ENCODE measurements at places on chromosomes 12 and 14.
A peak's percentile ranks its signal among the peaks of the same experiment; 100 is the strongest.

- no peak for DNase-seq
These were observed 479 bp upstream of the NOS1 start for GRCh38 chr12:117361905-117362304.

- no peak for DNase-seq
These were observed 10.5 kb upstream of the NID2 start for GRCh38 chr14:52079239-52079959.

GRCh38 chr12:94481734-94482133, 22.1 kb upstream of the CEP83 start:
- no peak for DNase-seq

DNA sequence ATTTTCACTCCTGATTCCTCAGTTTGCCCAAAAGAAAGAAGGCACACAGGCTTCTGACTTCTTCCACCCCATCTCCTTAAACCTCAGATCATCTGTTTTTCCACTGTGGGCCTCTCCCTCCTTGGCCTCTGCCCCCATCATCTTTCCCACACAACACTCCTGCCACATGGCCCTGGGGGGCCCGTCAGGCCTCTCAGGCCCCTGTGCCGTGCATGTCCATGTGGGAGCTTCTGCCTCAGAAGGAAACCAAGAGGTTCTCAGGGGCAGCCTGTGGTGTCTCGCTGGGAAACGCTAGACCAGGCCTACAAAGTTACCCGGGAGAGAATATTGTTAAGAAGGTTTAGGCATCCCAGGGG, 8.0 kb downstream of the KLHL33 start:
- DNase-seq, result no peak

- DNase-seq, result no peak
These were observed 17.6 kb downstream of the NID2 start for GRCh38 chr14:52051251-52051650.

- no peak for DNase-seq
These were observed 112.9 kb upstream of the ATXN7L3B start for GRCh38 chr12:74424778-74425177.

GRCh38 chr14:69370061-69370460, 28.0 kb downstream of the ERH start:
- DNase-seq, result no peak

DNA sequence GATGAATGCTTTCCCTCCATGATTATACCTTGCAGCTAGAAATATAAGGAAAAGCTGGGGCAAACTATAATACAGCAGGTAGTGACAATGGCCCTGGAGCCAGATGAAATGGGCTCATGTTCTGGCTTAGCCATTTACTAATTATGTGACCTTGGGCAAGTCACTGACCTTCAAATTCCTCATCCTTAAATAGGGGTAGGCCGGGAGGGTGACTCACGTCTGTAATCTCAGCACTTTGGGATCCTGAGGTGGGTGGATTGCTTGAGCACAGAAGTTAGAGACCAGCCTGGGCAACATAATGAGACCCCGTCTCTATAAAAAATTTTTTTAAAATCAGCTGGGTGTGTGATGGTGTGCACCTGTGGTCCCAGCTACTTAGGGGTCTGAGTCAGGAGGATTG, 155.4 kb downstream of the C12orf75 start:
- no peak for DNase-seq

- no peak for DNase-seq
These were observed 56.2 kb upstream of the NTF3 start for GRCh38 chr12:5375547-5376295.

GRCh38 chr12:115998119-115998633, 279.3 kb downstream of the MED13L start:
- peak; percentile 28 for DNase-seq

GRCh38 chr12:46389031-46389616, 16.6 kb upstream of the SLC38A2 start:
- no peak for DNase-seq

- no peak for DNase-seq
These were observed 81.1 kb downstream of the ZFP36L1 start for GRCh38 chr14:68711561-68712309.

- no peak for DNase-seq
These were observed 253.2 kb downstream of the NOVA1 start for GRCh38 chr14:26344596-26344995.

DNA sequence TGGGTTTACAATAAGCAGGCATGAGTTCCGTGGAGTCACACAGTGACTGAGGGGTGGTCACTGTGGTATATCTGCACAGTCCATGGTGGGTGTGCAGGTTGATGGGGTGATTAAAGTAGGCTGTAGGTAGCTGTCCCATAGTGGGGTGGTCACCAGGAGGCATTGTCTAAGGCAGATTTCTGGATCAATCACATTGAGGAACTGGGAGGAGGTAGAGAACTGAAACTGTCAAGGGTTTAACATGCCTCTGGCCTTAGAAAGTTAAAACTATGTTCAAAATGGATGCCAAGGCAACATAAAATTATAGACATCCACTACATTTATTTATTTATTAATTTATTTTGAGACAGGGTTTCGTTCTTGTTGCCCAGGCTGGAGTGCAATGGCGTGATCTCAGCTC, 8.3 kb downstream of the ADCK1 start:
- no peak for DNase-seq

- DNase-seq, result no peak
These were observed 3.4 kb downstream of the MMP17 start for GRCh38 chr12:131831635-131832041.

GRCh38 chr12:96240656-96241055, 46.5 kb downstream of the ELK3 start:
- no peak for DNase-seq

DNA sequence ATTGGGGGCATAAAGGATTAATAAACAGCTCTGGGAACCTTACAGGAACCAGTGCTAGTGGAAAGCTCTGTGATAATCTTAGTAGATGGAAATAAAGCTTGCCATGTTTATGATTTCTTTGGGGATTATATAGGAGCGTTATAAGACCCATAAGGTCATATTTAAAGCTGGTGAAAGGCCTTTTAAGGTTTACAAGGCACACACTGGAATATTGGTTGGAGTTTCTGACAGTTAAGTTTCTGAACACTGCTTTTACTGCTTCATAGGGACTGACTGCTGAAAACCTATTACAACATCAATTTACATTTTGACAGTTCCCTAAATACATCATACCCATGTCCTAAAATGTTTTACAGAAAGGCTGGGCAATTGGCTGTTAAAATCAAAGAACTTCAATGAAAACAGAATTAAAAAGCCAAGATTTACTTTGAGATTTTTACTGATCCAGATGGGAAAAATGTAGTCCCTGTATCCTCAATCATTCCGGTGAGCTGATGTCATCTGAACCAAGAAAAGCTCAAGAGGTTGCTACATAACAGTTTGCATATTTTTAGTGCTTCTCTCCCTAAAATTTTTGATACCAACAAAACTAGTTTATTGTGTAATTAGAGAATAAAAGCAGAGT, 153.7 kb upstream of the IGF1 start:
- no peak for DNase-seq

- no peak for DNase-seq
These were observed 824 bp upstream of the TARBP2 start for GRCh38 chr12:53500142-53500775.

DNA sequence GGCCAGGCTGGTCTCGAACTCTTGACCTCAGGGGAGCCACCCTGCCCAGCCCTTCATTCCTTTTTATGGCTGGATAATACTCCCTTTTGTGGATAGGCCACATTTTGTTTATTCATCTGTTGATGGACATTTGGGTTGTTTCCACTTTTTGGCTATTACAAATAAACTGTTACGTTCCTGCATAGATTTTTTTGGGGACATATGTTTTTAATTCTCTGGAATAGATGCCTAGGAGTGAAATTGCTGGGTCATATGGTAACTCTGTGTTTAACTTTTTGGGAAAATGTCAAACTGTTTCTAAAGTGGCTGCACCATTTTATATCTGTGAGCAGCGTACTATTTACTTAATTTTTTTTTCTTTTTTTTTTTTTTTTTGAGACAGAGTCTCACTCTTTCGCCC, 9.8 kb downstream of the KMT5A start:
- DNase-seq, result no peak

GRCh38 chr14:30223966-30224365, 296.3 kb upstream of the PRKD1 start:
- no peak for DNase-seq

DNA sequence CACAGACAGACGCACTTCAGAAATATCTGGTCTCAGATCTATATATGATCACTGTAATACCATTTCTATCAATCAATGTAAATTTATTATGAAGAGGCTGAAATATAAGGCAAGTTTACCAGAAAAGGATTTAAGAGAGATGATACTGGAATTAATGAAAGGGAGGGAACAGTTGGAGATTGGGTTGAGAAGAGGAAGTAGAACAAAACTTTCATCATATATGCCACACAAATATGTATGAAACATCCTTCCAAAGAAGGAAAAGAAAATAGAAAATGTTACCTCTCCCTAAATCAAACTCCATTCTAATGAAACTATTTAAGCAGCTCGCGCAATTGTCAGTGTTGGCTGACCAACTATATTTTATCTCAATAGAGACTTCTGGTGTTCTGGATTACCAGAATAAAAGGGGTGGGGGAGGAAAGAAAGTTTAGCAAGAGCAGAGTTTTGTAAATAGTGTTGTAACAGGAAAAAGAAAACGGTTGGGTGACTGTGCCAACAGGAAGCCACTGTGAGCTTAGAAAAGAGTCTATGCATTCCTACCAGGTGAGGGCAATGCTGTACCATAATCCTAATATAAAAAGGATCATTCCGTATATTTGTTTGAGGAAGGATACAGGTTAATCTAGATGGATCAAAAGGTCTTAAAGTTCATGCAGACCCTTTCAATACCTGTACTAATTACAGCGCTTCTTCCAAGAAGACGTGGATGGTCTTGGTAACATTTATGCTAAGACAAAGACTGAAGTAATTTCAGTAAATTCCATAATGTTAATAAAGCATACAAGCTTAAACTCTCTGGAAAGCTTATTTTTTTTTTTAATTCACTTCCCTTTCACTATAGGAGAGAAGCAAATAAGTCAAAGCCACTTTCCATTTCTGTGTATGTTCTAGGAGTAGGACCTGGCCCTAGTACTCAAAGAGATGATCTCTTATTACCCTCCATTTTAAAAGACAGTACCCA, 14.5 kb upstream of the LLPH start:
- peak; percentile 20 for DNase-seq

DNA sequence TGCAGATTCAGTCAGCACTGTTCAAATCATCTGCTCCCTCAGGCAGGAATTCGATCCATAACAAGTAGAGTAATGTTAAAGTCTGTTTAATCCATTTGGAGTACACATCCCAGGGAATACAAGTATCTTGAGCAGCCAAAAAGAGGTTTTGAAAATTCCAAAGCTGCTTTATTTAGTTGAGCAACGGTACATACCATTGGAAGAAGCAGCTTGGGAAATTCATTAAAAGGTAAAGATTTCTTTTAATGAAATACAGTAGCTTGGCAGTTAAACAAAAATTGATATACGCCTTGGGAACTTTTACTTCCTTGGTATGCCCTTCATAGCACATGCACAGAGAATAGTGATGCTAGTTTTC, 153.8 kb downstream of the LRIG3 start:
- no peak for DNase-seq

- no peak for DNase-seq
These were observed 780.2 kb upstream of the TBX3 start for GRCh38 chr12:115464111-115464581.

DNA sequence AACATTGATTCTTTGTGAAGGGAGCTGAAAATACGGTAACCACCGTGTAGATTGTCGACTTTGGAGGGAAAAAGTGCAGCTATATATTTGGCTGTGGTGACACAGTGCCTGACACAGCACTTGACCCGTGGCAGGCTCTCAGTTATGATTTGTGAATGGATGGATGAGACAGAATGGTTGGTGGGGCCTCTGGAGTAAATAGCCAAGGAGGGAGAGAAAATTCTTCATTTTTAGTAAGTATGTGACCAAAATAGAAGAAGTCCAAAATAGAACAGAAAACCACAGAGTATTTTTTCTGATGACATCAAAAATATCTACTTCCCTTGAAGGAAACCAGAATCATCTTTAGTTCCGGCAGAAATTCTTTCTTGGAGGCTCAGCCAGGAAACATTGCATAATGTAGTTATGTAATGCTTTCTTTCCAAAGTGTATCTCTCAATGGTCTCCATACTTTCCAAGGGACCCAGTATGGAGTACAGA, 82.0 kb upstream of the WSCD2 start:
- no peak for DNase-seq

- no peak for DNase-seq
These were observed 588.3 kb downstream of the SLC16A7 start for GRCh38 chr12:60184096-60184495.

DNA sequence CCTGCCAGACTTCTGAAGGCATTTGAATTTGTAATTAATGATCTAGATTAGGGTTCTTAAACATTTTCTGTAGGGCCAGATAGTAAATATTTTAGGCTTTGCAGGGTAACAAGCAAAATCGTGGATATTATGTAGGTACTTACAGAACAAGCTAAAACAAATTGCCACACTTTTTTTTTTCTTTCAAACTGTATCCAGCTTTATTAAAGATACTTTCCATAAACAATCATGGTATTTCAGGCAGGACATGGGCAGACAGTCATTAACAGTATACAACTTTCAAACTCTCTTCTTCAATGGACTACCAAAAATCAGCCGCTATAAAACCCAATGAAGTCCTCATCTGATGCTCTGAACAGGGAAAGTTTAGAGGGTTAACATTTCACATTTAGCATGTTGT, 9.6 kb downstream of the TRMT5 start:
- no peak for DNase-seq

- DNase-seq, result peak; percentile 89
These were observed 115.1 kb downstream of the BEGAIN start for GRCh38 chr14:100472094-100472455.

DNA sequence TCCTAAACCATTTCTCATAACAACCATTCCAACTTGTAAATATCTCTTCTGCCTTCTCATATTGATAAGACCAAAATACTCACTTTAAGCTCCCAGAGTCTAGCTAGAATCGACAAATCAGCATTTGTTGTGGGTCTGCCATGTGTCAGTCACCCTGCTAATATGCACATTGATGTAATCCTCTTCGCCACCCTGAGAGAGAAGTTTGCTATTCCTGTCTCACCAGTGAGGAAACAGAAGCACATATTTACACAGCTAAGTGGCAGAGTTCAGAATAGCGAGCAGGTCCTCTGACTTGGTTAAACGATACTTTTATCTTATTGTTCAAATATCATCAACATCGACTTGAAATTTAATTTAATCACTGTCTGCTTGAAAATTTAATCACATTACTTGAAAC, 142.1 kb downstream of the ANO4 start:
- no peak for DNase-seq

DNA sequence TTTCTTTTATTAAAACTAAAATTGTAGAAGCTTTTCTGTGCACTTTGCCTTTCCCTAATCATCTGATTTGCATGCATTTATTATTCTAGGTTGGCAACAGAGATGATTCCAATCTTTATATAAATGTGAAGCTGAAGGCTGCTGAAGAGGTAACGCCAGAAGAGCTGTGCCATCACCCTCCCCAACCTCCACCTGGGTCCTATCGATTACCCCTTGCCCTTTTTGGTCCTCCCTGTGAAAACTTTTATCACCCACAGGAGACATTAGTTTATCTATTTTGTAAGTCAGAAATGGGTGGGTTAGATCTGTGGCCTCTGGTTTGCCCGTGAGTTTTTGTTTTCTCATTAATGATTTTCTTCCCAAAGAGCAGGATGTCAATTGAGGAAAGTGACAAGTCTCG, 22.8 kb downstream of the MTHFD1 start:
- DNase-seq, result no peak

GRCh38 chr12:38669530-38669929, 235.9 kb downstream of the CPNE8 start:
- no peak for DNase-seq

- no peak for DNase-seq
These were observed 47.5 kb downstream of the C14orf132 start for GRCh38 chr14:96086574-96087077.

Data from NCI-H2107 (cell line).